ENCODE measurements at places on chromosomes 16 and 17. TPM values are rescaled to one million over a fixed set of nuclear protein-coding genes. Genes with fewer than 3 reads are reported as not detected.

The HMOX2 gene
- 26.7 TPM for total RNA-seq

The ZMYND15 gene
- total RNA-seq = 1.3 TPM

The NXPH3 gene
- total RNA-seq = not detected

The NLRC5 gene
- 246 TPM for total RNA-seq

The CES4A gene
- 5.6 TPM for total RNA-seq

The SALL1 gene
- total RNA-seq = not detected

Data from mononuclear cell (primary cell).